ENCODE measurements at places on chromosomes 2 and 18. TPM values are rescaled to one million over a fixed set of nuclear protein-coding genes. Genes with fewer than 3 reads are reported as not detected.

TOGARAM2 gene
- total RNA-seq, result under 0.01 TPM

SEPTIN10 gene
- 99.3 TPM for total RNA-seq

TRABD2A gene
- total RNA-seq, result 0.20 TPM

ARL5A gene
- total RNA-seq, result 64.5 TPM

EMILIN2 gene
- 17.9 TPM for total RNA-seq

ITGA6 gene
- 34.8 TPM for total RNA-seq

ACKR3 gene
- total RNA-seq, result 63.3 TPM

DNA sequence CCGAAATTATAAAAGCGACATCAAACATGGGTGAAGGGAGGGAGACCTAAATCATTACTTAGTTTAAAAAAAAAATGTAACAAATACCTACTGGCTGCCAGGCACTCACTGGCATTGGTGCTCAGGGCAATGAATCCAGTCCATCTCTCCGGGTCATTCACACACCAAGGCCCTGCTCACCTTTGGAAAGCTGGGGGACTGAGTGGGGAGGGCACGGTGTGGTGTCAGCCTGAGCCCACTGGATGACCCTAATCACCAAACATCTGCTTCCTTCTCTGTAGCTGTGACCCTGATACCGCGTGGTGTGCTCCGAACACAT lies 336 bp upstream of the DDX1 start:
- H3K4me1 ChIP-seq, result peaks cover 4% of the 10 kb centered on the region
- peaks cover 10% of the 10 kb centered on the region for H3K36me3 ChIP-seq
- no peaks in the 10 kb centered on the region for H3K27me3 ChIP-seq
- H3K27ac ChIP-seq, result peak overlapping the region; percentile 94
- peak overlapping the region; percentile 88 for H3K4me3 ChIP-seq

GRCh38 chr2:105404736-105405135 lies 5.9 kb upstream of the FHL2 start:
- peak overlapping the region; percentile 44 for H3K27ac ChIP-seq
- H3K36me3 ChIP-seq, result no peaks in the 10 kb centered on the region
- no peak overlapping the region for H3K4me3 ChIP-seq
- H3K27me3 ChIP-seq, result no peaks in the 10 kb centered on the region
- peaks cover 23% of the 10 kb centered on the region for H3K4me1 ChIP-seq

DNA sequence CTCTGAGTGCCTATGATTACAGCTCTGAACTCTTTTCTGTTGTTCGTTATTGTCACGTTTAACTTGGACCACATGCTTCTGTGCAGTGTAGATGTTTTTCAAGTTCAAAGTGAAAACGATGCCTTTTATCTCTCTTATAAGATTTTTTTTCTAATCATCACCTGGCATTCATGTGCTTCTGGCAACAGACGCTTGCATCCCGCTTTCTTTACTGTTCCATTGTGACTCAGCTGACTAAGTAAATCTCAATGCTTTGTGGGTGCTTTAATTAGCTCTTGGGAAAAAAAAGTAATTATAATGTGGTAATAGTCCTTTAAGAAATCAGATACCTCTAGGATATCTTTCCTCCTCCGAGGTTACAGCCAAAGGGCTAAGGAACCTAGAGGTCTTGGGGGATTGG lies 31.2 kb upstream of the RMP24 start:
- H3K4me3 ChIP-seq, result no peak overlapping the region
- no peaks in the 10 kb centered on the region for H3K27me3 ChIP-seq
- H3K4me1 ChIP-seq, result no peaks in the 10 kb centered on the region
- no peak overlapping the region for H3K27ac ChIP-seq
- H3K36me3 ChIP-seq, result no peaks in the 10 kb centered on the region
- no peak for DNase-seq

DNA sequence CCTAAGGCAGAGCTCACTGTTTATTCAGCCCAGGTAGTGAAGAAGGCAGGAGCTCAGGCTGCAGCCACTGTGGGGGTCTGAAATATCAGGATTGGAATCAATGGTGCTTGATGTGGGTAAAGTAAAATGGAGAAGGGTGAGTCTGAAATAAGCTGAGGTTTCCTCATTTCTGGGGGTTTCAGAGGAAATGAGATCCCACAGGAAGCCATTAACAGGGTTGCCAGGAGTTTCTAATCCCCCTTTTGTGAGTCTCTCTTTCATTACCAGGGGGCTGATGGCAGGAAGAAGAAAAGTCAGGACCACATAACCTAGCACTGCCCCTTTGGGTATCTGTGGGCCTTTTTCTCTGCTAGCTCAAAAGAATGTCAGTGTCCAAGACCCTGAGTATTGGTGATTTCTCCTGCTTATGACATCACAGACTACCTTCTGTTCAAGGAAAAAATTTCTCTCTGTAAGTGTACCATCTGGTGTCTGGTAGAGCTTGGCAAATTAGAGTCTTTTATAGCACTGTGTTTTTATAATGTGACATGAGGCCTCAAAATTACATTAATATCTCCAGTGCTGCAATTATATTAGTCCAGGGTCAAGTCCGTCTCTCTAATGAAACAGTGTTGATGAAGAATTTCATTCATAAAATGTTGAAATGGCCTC lies 56.0 kb downstream of the LBH start:
- no peaks in the 10 kb centered on the region for H3K36me3 ChIP-seq
- no peaks in the 10 kb centered on the region for H3K4me1 ChIP-seq
- H3K27me3 ChIP-seq, result no peaks in the 10 kb centered on the region
- H3K4me3 ChIP-seq, result no peak overlapping the region

GRCh38 chr2:137912371-137912770 lies 51.9 kb upstream of the HNMT start:
- no peaks in the 10 kb centered on the region for H3K36me3 ChIP-seq
- H3K27me3 ChIP-seq, result no peaks in the 10 kb centered on the region
- no peaks in the 10 kb centered on the region for H3K4me1 ChIP-seq
- no peak for DNase-seq

GRCh38 chr18:3875376-3875775 lies 425.4 kb downstream of the TGIF1 start:
- H3K36me3 ChIP-seq, result no peaks in the 10 kb centered on the region
- H3K27me3 ChIP-seq, result no peaks in the 10 kb centered on the region
- H3K4me1 ChIP-seq, result no peaks in the 10 kb centered on the region
- no peak overlapping the region for H3K4me3 ChIP-seq
- DNase-seq, result no peak
- no peak overlapping the region for H3K27ac ChIP-seq

- no peaks in the 10 kb centered on the region for H3K4me1 ChIP-seq
- no peak for DNase-seq
- peaks cover 5% of the 10 kb centered on the region for H3K36me3 ChIP-seq
- no peak overlapping the region for H3K27ac ChIP-seq
- no peaks in the 10 kb centered on the region for H3K27me3 ChIP-seq
Observed at GRCh38 chr2:15170070-15170775, 390.9 kb downstream of the NBAS start.

- H3K27ac ChIP-seq, result no peak overlapping the region
- no peaks in the 10 kb centered on the region for H3K36me3 ChIP-seq
- no peak overlapping the region for H3K4me3 ChIP-seq
- peak; percentile 41 for DNase-seq
- H3K27me3 ChIP-seq, result peaks cover 4% of the 10 kb centered on the region
Observed at GRCh38 chr2:218852911-218853667, 6.5 kb upstream of the WNT6 start.

DNA sequence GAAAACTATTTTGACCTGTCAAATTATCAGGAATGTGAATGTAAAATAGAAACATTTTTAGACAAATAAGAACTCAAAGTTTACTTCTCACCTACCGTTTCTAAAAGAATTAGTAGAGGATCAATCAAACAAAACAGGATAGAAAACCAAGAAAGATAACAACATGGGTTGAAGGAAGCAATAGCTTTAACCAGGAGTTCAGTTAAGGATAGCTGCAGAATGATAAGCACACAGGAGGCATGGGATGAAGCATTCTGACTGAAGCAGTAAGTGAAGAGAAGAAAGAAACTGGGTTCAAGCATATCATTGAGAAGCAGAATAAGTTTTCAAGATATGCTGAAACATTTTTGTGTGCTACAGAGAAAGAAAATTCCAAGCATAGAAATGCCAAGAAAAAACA lies 52.3 kb downstream of the TWSG1 start:
- H3K36me3 ChIP-seq, result no peaks in the 10 kb centered on the region
- no peaks in the 10 kb centered on the region for H3K27me3 ChIP-seq
- no peak overlapping the region for H3K27ac ChIP-seq
- H3K4me1 ChIP-seq, result no peaks in the 10 kb centered on the region
- H3K4me3 ChIP-seq, result no peak overlapping the region

GRCh38 chr2:42110641-42111322 lies 58.4 kb upstream of the EML4 start:
- no peak overlapping the region for H3K4me3 ChIP-seq
- peaks cover 12% of the 10 kb centered on the region for H3K4me1 ChIP-seq
- DNase-seq, result peak; percentile 63
- H3K27me3 ChIP-seq, result no peaks in the 10 kb centered on the region
- no peak overlapping the region for H3K27ac ChIP-seq

GRCh38 chr18:21330122-21330701 lies 88.2 kb downstream of the GREB1L start:
- H3K36me3 ChIP-seq, result no peaks in the 10 kb centered on the region
- no peaks in the 10 kb centered on the region for H3K27me3 ChIP-seq
- no peak overlapping the region for H3K4me3 ChIP-seq
- peaks cover 33% of the 10 kb centered on the region for H3K4me1 ChIP-seq
- peak overlapping the region; percentile 81 for H3K27ac ChIP-seq

DNA sequence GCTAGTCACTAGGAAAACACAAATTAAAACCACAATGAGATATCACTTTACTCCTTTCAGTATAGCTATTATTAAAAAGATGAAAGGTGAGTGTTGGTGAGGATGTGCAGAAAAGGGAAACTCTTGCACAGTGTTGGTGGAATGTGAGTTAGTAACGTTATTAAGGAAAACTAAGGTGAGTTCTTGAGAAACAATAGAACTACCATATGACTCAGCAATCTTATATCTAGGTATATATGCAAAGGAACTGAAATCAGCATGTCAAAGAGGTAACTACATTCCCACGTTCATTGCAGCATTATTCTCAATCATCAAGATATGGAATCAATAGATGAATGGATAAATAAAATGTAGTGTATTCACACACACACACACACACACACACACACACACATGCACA lies 117.3 kb upstream of the HNMT start:
- H3K27ac ChIP-seq, result no peak overlapping the region
- H3K4me3 ChIP-seq, result no peak overlapping the region
- H3K4me1 ChIP-seq, result no peaks in the 10 kb centered on the region
- DNase-seq, result no peak
- H3K27me3 ChIP-seq, result no peaks in the 10 kb centered on the region
- H3K36me3 ChIP-seq, result no peaks in the 10 kb centered on the region

DNA sequence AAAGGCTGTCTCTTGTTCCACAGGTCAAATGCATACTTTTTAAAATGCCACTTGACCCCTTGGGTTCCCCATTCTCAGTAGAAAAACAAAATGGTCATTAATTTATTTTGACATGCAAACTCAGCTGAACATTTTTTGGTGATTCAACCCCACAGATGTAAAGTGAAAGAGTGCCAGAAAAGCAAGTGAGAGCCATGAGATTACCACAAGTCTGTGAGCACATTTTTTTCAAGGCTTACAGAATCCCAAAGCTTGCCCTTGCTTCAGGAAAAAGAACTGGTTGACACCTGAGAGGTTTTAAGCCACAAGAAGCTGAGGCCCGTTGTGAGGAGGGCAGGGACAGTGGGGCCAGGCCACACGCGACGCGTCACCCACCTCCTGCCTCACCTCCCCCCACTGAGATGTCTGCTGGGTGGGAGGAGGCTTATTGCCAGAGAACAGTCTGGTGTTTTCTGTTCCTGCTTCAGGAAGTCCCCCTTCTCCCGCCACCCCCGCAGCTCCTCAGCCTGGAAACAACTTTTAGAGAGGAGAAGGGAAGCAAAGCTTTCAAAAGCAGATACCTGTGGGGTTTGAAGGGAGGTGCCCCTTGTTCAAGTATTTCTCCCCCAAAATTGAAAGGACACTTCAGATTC lies 70.4 kb upstream of the CYP1B1 start:
- DNase-seq, result peak; percentile 68
- H3K27ac ChIP-seq, result peak overlapping the region; percentile 52
- no peaks in the 10 kb centered on the region for H3K27me3 ChIP-seq
- peaks cover 16% of the 10 kb centered on the region for H3K4me1 ChIP-seq
- no peaks in the 10 kb centered on the region for H3K36me3 ChIP-seq
- no peak overlapping the region for H3K4me3 ChIP-seq

DNA sequence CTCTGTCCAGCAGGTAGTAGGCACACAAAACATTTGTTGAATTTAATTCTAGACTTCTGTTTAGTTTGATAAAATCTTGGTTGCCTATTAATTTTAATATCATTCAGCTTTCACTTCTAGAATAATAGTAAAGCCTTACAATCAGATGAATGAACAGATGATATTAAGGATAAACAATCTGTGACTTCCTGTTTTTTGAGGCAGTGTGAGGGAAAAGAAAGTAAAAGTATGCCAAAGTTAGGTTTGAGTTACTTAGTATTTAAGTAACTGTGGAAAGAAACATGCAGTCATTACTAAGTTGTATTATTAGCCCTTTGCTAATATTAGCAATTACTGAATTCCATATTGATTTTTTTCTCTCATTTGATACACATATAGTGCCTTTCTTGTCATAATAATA lies 31.5 kb downstream of the EPB41L5 start:
- H3K4me1 ChIP-seq, result peaks cover 13% of the 10 kb centered on the region
- no peak overlapping the region for H3K4me3 ChIP-seq
- no peak overlapping the region for H3K27ac ChIP-seq
- no peaks in the 10 kb centered on the region for H3K27me3 ChIP-seq
- H3K36me3 ChIP-seq, result peaks cover 3% of the 10 kb centered on the region
- DNase-seq, result no peak

- no peak for DNase-seq
- peaks cover 5% of the 10 kb centered on the region for H3K4me1 ChIP-seq
- H3K27me3 ChIP-seq, result no peaks in the 10 kb centered on the region
- no peaks in the 10 kb centered on the region for H3K36me3 ChIP-seq
- H3K4me3 ChIP-seq, result no peak overlapping the region
- no peak overlapping the region for H3K27ac ChIP-seq
Observed at GRCh38 chr2:61543062-61543461, 4.9 kb upstream of the XPO1 start.

- H3K27me3 ChIP-seq, result no peaks in the 10 kb centered on the region
- no peak overlapping the region for H3K27ac ChIP-seq
- H3K36me3 ChIP-seq, result no peaks in the 10 kb centered on the region
- H3K4me3 ChIP-seq, result no peak overlapping the region
- DNase-seq, result no peak
Observed at GRCh38 chr2:41691561-41691960, 356.3 kb upstream of the PKDCC start.

GRCh38 chr2:119549241-119549640 lies 5.0 kb downstream of the CFAP221 start:
- H3K36me3 ChIP-seq, result no peaks in the 10 kb centered on the region
- no peak overlapping the region for H3K27ac ChIP-seq
- H3K27me3 ChIP-seq, result no peaks in the 10 kb centered on the region
- DNase-seq, result no peak
- no peaks in the 10 kb centered on the region for H3K4me1 ChIP-seq
- H3K4me3 ChIP-seq, result no peak overlapping the region

DNA sequence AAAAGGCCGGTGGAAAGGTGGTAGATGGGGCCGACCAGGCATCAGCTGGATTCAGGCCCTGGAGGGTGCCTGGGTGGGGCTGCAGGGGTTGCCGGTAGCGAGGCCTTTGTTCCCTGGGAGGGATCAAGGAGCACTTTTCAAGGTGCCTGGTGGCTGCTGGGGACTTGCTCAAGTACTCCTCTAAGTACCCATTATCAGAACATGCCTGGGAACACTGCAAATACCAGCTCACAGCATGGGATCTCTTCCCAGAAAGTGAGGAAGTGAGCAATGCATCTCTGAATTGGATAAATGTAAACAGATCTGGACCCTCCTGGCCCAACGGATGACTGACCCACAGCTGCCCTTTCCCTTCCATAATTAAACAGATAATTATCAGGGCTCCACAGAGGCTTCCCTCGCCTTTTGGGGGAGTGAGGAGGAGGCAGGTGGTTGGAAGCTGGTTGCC lies 210.5 kb downstream of the SH3RF3 start:
- no peak overlapping the region for H3K4me3 ChIP-seq
- H3K27ac ChIP-seq, result no peak overlapping the region
- no peaks in the 10 kb centered on the region for H3K27me3 ChIP-seq
- no peak for DNase-seq
- no peaks in the 10 kb centered on the region for H3K4me1 ChIP-seq

Data from thyroid gland (tissue), 4 donors.